Breast epithelium (tissue), 4 donors: ENCODE measurements at places on chromosomes 2 and 18. TPM values are rescaled to one million over a fixed set of nuclear protein-coding genes. Genes with fewer than 3 reads are reported as not detected.

ALPP gene
- not detected for total RNA-seq

NTSR2 gene
- total RNA-seq = not detected

LYG1 gene
- total RNA-seq = 2.2 TPM

CDK15 gene
- 0.33 TPM for total RNA-seq

TTC21B gene
- 54.3 TPM for total RNA-seq

ACMSD gene
- total RNA-seq = not detected
